DMS53 (cell line): ENCODE measurements at places on chromosomes 6 and 20.

DNA sequence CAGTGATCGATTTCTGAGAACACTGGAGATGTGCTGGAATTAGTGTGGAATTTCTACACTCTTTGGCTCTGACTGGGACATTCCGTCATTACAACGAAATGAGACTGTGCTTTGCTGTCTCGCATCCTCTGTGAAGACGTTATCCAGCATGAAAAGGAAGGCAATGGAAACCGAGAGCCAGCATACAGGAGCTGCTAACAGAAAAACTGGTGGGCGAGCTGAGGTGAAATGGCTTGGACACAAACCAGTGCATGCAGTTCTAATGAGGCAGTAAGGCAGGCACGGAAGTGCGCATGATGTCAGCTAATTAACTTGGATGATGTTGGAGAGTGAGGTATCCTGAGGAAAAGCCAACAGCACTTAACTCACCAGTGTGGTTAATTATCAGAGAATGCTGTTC, 202.8 kb upstream of the AGPAT4 start:
- no peak for DNase-seq

DNA sequence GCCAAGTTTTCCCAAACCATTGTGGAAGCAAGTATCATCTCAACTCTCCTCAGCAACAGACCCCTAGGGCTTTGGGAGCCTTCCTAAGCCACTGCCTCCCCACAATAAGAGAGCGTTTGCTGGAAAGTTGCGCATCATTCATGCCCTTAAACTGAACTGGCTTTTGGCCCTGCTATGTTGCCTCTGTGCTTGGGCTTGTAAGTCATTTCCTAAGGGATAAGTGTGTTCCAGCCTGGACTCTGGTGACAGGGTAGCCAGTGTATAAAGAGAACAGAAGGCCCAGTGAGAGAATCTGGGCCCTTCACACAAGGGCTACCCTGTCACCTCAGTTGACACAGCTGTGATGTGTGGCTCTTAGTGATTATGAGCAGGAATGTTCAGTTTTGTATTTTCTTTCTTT, 77.8 kb downstream of the COL9A1 start:
- peak; percentile 15 for DNase-seq

- DNase-seq = no peak
These were observed 37.9 kb upstream of the RCAN2 start for GRCh38 chr6:46528961-46529750.

DNA sequence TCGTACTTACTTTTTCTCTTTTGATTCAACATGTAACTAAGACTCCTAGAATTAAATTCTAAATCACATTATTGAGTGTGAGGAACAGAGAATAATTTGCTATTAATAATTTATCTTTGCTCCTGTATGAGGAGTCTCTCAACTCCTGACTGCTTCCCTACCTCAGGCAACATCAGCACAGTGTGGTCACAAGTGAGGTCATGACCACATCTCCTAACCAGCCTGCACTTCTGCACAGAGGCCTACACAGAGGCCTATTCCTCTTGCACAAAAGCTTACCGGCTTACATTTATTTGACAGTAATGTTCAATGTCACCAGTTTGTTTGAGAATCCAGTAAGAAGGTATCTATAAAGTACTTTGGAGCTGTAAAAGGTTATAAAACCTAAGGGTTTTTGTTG, 637.4 kb upstream of the MARCKS start:
- no peak for DNase-seq
